ENCODE measurements at places on chromosomes 7 and 10. TPM values are rescaled to one million over a fixed set of nuclear protein-coding genes. Genes with fewer than 3 reads are reported as not detected.

DNA sequence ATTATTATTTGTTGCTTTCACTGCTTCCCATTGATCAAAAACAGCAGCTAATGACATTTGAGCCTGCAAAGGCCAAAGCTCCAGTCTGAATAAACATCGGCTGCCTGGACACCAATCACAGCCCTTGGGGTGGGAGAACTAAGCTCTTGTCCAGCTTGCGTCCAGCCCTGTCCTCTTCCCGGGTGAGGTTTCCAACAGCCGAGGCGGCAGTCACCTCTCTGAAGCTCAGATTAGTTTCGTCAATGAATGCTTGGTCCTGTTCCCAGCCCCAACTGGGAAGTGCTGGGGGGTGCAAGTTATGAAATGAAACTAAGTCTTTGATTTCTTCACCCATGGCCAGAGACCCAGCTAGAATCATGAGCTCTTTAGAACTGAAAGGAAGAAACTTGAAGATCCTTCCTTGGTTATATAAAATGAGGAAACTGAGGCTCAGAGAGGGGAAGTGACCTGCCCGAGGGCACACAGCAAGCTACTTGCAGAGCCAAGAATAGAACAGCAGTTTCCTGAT is 114.0 kb upstream of the TCF7L2 start:
- DNase-seq, result no peak

DNA sequence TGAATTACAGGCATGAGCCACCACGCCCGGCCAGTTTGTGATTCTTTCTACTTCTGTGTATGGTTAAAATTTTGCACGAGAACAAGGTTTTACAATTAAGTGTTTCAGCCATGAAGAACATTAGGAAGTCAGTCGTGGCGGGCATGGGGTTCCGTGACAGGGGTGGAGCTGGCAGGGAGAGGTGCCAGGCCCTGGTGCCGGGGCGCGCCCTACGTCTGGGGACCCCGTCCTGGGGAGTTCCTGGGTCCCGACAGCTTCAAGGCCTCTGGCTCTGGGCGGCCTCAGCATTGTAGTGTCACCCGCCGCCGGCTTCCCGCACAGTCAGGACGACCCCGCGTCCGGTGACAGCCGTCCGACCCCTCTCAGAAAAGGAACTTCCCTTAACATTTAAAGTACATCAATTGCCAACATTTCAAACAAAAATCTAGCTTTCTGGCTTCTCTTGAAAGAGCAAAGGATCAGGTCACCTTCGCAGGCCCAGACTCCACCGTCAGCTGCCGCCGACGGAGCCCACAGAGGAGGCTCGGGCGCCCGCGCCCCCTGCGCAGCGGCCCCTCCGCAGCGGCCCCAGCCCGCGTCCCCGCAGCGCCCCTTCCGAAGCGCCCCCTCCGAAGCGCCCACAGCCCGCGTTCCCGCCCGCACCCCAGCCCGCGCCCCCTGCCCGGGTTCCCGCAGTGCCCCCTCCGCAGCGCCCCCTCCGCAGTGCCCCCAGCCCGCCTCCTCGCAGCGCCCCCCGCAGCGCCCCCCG is 23.2 kb upstream of the MKI67 start:
- no peak for DNase-seq

GRCh38 chr7:41107938-41108448 is 594.9 kb downstream of the INHBA start:
- no peak for DNase-seq

GRCh38 chr10:83987216-83987615 is 152.1 kb upstream of the GHITM start:
- DNase-seq, result no peak

- DNase-seq, result no peak
These were observed 102.0 kb upstream of the STEAP1B start for GRCh38 chr7:22601812-22602565.

DNA sequence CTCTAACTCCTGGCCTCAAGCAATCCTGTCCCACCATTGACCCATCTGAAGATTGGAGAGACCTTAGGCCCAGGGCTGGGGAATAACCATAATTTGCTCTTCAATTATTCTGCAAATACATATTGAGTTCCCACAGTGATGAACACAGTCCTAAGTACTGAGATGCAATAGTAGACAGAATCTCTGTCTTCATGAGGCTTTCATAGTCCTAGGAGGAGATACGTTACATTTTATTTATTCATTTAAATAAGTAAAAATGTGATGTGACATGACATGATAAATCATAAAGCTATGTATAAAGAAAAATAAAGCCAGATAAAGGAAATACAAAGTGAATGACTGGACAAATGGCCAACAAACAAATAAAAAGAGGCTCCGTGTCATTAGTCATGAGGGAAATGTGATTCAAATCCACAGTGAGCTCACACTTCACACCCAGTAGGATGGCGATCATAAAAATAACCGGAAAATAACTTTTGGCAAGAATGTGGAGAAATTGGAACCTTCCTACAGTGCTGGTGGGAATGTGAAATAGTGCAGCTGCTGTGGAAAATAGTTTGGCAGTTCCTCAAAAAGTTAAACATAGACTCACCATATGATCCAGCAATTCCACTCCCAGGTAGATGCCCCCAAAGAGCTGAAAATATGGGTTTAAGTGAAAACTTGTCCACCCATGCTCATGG is 52.1 kb upstream of the JCAD start:
- no peak for DNase-seq

GRCh38 chr10:86306628-86307278 is 59.8 kb downstream of the GRID1 start:
- DNase-seq, result peak; percentile 57

DNA sequence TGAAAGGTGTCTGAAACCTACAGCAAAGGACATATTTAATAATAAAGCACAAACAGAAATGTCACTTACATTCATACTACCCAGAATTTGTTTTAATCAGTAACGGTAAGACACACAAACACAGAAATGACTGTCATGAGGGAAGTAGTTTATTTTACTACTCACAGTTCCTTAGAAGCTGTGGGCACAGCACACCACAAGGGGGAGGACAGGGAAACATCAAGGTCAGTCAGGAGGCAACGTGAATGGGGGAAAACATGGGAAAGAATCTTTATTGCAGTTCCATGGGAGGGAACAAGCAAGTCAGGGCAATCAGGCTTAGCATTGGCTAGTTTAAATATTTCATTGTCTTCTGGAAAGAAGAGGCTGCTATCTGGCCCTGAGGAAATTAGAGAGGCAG is 123.8 kb upstream of the PDSS1 start:
- no peak for DNase-seq

GRCh38 chr10:77637532-77638320 is at the start of gene KCNMA1:
TSS of gene KCNMA1 (minus strand) at chr10:77637808.
- DNase-seq, result peak; percentile 31

GRCh38 chr7:16086743-16087142 is 334.6 kb downstream of the CRPPA start:
- DNase-seq, result no peak

- no peak for DNase-seq
These were observed 59.3 kb downstream of the ABCC2 start for GRCh38 chr10:99841746-99842145.

GRCh38 chr10:54065106-54065505 is 735.9 kb downstream of the PCDH15 start:
- DNase-seq, result no peak

DNA sequence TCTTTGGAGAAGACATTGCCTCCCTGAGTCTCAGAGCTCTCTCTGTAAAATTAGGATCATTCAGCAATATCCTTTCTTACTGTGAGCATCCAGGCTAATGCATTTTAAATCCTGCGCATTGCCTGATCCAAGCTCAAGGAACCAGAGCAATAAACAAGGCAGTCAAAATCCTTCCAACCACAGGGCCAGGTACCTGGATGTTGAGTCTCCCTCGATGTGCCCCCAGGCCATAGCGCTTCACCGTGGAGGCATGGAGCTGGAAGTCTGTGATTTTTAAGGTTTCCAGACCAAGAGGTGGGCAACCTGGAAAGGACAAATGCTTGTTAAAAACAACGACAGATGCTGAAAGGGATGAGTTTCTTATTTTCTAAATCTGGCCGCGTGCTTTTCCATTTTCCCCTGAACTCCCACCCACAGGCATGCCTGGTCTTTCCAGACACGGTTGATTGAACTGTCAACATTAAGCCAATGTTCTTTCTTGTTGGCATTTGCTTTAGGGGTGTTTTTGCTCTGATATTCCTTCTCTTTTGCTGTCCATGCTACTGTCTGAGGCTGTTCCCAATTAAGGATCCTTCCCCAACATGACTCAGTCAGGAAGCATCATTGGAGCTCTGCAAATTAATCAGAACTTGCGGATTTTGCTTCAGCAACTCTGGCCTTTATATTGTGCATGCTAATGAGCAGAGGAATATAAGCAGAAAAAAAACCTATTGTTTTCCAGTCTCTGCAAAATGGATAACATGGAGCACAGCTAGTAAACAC is 29.0 kb downstream of the CPXM2 start:
- no peak for DNase-seq

DNA sequence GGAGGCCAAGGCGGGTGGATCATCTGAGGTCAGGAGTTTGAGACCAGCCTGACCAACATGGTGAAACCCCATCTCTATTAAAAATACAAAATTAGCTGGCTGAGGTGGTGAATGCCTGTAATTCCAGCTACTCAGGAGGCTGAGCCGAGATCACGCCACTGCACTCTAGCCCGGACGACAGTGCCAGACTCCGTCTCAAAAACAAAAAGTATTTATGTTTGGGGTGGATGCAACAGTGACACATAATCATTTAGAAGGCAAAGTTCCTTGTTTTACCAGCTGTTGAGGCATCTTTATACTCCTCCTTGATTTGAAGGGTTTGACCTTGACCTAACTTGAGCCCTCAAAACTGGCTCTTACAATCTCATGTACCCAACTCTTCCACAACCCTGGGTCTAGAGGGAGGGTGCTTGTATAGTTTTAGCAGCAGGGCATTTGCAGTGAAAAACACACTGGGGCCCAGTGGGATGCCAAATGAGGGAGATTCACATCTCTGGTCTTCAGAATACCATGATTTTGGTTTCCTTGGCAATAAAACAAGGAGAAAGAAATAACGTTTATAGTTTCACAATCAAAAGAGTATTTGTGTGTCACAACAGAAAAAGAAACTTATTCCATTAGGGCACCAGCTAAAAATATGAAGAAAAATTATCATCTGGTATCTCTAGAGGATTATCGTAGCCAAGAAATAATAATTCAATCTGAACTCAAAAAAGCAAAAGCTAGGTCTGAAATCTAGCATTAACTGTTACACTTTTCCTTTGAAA is 14.2 kb upstream of the TMEM254 start:
- no peak for DNase-seq

GRCh38 chr10:131003455-131003854 is 308.1 kb downstream of the TCERG1L start:
- no peak for DNase-seq

DNA sequence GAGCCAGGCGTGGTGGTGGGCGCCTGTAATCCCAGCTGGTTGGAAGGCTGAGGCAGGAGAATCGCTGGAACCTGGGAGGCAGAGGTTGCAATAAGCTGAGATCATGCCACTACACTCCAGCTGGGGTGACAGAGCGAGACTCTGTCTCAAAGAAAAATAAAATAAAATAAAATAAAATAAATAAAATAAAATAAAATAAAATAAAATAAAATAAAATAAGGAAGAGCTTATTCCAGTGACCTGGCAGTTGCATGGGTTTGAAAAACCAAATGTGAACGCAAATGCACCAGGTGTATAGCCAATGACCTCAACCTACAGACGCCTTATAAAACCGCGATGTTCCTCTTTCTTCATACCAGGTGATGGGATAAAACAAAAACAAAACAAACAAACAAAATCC is 995.7 kb downstream of the TYW1 start:
- DNase-seq, result no peak

- no peak for DNase-seq
These were observed 36.4 kb downstream of the ZNF438 start for GRCh38 chr10:30995081-30995770.

- DNase-seq, result no peak
These were observed 30.1 kb downstream of the OSBPL3 start for GRCh38 chr7:24949884-24950283.

DNA sequence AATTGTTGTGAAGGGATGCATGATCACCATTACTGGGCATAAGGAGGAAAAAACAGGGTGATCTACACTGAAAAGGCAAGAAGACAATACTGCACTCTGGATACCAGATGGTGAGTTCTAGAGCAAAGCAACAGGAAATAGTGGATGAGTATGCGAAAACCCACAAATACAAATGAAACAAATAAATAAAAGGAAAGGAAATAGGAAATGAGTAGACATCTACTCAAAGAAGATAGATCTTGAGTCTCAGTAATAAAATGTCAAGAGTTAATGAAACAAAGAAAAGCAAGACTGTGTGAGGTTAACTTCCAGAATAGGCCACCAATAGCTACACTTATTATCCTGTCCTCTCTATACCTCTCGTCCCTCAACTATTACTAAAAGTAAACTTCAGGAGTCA is 11.7 kb downstream of the ORC5 start:
- DNase-seq, result no peak

- peak; percentile 63 for DNase-seq
These were observed 41.4 kb downstream of the STAM start for GRCh38 chr10:17685233-17685840.

GRCh38 chr7:107045980-107046379 is 1.5 kb downstream of the PRKAR2B start:
- no peak for DNase-seq

DNA sequence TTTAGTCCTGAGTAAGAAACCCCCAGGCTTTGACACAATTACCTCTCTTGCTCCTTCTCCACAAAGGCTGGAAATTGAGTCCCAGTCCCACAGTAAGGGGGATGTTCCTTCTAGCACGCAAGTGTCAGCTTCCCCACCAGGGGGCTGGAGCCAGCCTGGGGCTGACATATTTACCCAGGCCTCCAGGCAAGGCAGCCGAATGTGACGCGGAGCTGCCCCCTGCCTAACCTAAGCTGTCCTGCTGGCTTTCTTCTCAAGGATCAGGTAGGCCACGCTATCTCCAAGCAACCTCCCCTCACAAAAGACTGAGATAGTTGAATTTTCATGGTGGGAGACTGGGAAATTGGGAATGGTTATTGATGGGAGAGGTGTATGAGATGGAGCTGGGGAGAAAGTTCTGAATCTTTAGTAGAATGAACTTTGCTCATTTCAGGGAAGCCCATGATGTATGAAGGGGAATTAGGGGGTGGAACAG is 19.2 kb upstream of the BMPER start:
- no peak for DNase-seq

DNA sequence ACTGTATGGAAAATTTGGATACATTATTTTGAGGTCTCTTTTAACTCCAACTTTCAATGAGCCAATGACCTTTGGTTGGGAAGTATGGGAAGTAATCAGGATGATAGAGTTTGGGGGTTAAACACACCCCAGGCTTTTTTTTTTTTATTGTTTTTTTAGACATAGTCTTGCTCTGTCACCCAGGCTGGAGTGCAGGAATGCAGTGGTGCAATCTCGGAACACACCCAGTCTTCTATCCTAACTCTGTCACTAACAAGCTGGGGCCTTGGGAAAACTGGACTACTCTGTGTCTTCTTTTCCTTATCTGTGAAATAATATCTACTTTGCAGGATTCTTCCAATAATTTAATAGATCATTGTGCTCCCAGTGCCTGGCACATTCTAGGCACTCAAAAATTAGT is 37.6 kb upstream of the AGBL3 start:
- no peak for DNase-seq

- DNase-seq, result peak; percentile 74
These were observed 132.3 kb upstream of the CHST15 start for GRCh38 chr10:124225467-124226270.

Gene SFMBT2
- 17.6 TPM for total RNA-seq

Gene KLF14
- total RNA-seq, result not detected

Gene SPDYE11
- not detected for total RNA-seq

Gene INSIG1
- total RNA-seq, result 100 TPM

Gene GRID2IP
- 0.05 TPM for total RNA-seq

Gene C10orf105
- 0.34 TPM for total RNA-seq

Gene SAMD8
- total RNA-seq, result 20.5 TPM

Gene BET1
- total RNA-seq, result 16.9 TPM

Gene LIPM
- not detected for total RNA-seq

Gene NEUROG3
- 0.18 TPM for total RNA-seq

Gene PALD1
- 6.7 TPM for total RNA-seq

Gene SPDYE8
- total RNA-seq, result not detected
